Kidney epithelial cell (primary cell): ENCODE measurements at places on chromosomes 1 and 21.

GRCh38 chr21:31927689-31928353, 55.0 kb downstream of the HUNK start:
- no peak for DNase-seq

- DNase-seq: no peak
Observed at GRCh38 chr1:107776900-107777663, 187.9 kb downstream of the VAV3 start.

DNA sequence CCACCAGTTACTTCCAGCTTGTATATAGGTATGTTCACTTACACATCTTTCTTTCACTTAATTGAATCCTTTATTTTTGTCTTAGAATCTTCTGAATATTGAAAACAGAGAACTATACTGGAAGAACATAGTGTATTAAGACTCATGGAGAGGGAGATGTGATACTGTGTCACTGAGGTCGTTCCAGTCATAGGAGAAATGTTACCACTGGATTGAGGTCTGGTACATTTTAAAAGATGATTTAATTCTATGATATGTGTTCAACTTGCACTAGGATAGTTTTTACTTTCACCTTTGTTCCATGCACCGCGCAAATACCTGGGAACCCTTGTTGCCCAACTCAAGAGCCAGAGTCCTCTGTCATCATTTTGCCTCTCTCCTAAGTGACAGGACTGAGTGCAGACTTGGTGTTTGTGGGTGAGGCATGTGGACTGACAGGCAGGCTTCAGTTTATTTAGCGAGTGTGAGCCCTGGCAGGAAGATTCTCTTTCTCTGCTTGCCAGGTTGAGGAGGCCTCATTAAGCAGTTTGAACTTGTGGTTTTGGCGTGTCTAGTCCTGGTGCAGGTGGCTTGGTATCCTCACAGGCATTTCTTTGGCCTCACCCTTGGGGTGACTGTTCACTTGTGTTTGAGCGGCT, 63.7 kb downstream of the DYRK1A start:
- no peak for DNase-seq

GRCh38 chr1:99646868-99647267, 955 bp downstream of the PALMD start:
- DNase-seq: no peak

- DNase-seq: peak; percentile 21
Observed at GRCh38 chr1:159177272-159177907, 6.0 kb downstream of the CADM3 start.

DNA sequence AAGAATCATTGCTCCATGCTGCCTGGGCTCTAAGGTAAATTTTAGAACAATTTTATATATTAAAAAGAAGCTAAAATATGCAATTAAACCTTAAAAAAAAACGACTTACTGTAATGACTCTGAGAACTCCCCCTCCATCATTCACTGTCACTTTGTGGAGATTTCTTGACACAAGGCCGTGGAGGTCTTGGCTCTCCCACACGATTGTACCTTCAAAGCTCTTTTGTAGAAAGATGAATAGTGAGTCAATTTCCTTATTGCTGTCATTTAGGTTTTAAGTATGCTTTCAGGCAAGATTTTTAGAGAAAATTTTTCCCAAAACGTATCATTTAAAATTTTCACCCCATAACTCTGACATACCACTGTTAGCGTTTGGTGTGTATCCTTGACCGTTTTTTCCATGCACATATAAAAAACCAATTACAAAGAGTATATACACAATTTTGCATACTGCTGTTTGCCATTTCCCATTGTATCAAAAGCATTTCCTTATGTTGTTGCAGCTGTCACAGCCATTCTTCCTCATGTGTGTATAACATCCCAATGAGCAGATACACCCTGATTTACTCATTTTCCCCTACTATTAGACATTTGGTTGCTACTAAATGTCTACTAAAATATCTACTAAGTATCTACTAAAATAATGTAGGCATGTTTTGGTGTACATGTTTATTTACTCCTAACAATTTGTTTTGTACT, 33.4 kb downstream of the B3GALNT2 start:
- no peak for DNase-seq

- no peak for DNase-seq
Observed at GRCh38 chr1:91501523-91501851, 836 bp downstream of the CDC7 start.

DNA sequence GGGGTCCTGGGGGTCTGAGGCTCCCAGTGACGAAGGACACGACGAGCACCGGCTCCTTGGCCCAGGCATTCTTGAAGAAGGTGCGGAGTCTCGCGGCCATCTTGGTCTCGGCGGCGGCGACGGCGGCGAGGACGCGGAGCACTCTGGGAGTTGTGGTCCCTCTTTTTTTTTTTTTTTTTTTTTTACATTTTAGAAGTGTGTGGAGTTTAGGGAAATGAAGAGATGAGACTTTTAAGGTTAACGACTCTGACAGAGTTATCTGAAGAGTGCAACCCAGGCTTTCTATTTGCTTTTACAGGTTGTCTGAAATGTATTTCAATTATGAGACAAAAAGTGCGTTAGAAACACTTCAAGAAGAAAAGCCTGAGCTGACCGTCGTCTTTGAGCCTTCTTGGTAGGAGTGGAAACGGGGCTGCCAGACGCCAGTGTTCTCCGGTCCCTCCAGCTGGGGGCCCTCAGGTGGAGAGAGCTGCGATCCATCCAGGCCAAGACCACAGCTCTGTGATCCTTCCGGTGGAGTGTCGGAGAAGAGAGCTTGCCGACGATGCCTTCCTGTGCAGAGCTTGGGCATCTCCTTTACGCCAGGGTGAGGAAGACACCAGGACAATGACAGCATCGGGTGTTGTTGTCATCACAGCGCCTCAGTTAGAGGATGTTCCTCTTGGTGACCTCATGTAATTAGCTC, 9.7 kb downstream of the OR2B11 start:
- DNase-seq: peak; percentile 12

- DNase-seq: no peak
Observed at GRCh38 chr1:109477821-109478220, 5.9 kb upstream of the ATXN7L2 start.

DNA sequence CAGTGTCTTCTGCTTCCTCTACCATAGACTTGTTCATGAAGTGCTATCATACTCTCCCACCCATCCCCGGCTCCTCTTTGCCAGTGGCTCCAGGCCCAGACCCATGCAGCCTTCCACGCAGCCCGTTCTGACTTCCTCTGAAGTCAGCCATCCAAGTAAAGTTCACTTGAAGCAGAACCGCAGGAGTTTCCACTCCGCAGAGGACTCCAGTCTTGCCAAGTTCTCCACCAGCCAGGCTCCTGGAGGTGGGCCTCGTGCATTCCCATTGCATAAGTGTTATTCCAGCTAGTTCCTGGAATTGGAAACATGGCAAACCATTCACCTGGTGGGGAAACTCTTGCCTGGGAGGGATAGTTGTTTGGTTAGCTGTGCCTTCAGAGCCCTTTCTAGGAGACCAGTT, 185.1 kb downstream of the PLPP3 start:
- no peak for DNase-seq

DNA sequence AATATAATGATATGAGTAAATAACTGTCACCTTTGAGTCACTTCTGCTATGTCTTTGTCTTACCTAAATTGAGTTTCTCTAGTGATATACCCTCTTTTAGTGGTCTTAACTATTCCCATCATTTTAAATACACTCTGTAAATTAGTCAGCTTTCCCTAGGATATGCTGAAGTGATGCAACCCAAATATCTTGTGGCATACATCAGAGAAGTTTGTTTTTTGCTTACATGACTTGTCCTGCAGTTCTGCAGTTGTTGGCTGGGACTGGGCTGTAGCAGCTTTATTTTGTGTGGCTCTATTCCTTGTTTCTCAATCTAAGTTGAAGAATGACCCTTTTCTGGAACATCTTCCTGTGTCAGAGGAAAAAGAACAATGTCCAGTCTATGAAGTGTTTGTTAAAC, 76.4 kb downstream of the TTC3 start:
- DNase-seq: no peak

- DNase-seq: no peak
Observed at GRCh38 chr1:7400566-7400965, 370.5 kb upstream of the VAMP3 start.

- DNase-seq: no peak
Observed at GRCh38 chr1:240776237-240776636, 164.3 kb upstream of the GREM2 start.

DNA sequence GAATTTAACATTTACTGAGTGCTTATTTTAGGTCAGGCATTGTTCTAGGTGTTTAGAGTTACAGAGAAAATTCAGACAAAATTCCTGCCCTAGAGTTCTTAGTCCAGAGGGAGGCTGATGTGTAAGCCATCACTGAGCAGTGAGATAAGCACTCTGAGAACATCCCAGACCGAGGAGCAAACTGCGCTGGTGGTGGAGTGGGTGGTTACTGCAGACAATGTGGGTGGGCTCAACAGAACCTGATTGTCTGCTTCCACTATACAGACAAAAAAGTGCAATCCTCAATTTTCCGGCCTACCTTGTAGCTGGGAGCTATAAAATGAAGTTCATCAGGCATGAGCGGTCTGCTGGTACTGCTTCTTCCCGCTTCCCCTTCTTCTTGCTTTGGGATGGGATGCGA, 23.5 kb downstream of the PROK1 start:
- DNase-seq: no peak

- DNase-seq: no peak
Observed at GRCh38 chr1:105373681-105374080, 1624.0 kb downstream of the AMY1C start.

GRCh38 chr1:221162352-221162751, 283.1 kb downstream of the HLX start:
- no peak for DNase-seq

GRCh38 chr1:172758259-172758658, 99.4 kb downstream of the FASLG start:
- no peak for DNase-seq
